Activated T-cell treated with anti-CD3 and anti-CD28 coated beads, Interleukin-2, amount 50 U/mL, for 24 hours (primary cell): ENCODE measurements at places on chromosomes 11 and 22.
A peak's percentile ranks its signal among the peaks of the same experiment; 100 is the strongest.

DNA sequence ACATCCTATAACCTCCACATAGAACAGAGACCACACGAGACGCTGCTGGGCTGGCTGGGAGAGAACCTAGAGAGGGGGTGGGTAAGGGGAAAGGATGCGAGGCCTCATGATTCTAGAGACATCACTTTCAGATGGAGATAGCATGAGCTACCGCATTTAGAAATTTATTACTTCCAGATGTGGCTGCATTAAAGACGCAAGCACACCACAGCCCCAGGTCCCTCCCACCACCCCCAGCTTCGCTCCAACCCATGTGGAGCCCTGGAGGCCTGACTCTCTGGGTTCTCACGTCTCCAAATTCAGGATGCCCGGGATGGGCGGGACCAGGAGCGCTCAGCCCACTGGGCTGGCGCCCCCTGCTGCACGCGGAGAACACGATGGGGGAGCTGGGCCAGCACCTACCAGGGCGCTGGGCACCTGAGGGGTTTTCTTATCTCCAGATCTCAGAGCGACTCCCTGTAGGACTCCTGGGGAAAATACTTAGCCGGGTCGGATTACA is 13.6 kb downstream of the MRPL21 start:
- no peak for DNase-seq

DNA sequence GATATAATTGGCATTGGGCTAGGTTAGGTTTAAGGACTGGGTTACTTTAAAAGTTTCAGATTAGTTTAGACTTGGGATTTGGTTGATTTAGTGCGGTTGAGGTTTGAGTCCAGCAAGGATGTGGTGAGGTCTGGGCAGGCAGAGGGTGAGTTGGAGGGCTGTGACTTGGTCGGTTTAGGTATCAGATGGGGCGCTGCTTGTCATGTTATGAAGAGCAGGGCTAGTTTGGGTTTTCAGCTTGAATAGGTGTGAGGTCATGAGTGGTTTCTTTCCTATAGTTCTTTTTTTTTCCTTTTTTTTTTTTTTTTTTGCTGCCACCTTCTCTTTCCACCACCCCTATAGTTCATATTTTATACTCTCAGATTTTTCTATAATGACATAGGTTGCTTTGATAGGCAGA is 4.8 kb downstream of the CLCF1 start:
- no peak for DNase-seq

GRCh38 chr22:44965171-44965570 is 44.6 kb downstream of the PHF21B start:
- DNase-seq: no peak

GRCh38 chr11:398826-399225 is 4.8 kb downstream of the PKP3 start:
- DNase-seq: no peak

DNA sequence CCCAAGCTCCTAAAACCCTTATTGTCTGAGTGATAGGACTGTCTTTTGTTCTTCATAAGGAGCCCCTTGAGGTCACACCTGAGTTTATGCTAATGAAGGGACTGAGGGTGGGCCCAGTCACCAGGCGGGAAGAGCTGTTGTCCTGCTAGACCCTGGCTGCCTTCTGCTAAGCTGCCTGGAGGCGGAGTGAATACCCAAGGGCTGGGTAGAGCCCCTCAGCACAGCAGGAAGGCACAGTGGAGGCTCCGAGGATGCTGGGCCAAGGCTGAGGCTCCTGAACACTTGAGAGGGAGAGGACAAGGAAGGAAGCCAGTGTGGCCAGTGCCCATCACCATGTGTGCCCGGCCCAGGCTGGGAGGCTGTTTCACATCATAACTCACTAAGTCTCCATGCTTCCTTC is 4.8 kb upstream of the PHF21B start:
- no peak for DNase-seq

DNA sequence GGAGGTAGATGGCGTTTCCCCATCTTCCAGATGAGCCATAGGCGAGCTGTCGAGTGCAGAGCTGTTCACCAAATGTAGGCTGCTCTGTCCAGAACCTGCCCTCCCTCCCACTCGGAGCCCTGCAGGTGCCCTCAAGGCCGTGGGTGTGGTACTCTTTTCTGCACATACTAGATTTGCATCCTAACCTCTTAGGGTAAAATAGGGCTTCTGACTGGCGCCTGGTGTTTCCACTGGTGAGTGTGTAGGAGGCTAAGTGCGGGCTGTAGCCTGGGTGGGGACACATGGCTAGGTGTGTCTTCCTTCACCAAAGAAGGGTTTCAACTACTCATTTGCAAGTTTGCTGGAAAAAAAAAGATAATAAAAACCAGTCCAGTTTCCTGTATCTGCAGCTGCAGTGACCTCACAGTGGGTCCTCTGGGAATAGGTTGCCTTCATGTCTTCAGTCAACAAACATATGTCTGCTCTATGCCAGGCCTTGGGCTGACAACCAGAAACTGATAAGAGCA is 8.5 kb downstream of the BIK start:
- no peak for DNase-seq

DNA sequence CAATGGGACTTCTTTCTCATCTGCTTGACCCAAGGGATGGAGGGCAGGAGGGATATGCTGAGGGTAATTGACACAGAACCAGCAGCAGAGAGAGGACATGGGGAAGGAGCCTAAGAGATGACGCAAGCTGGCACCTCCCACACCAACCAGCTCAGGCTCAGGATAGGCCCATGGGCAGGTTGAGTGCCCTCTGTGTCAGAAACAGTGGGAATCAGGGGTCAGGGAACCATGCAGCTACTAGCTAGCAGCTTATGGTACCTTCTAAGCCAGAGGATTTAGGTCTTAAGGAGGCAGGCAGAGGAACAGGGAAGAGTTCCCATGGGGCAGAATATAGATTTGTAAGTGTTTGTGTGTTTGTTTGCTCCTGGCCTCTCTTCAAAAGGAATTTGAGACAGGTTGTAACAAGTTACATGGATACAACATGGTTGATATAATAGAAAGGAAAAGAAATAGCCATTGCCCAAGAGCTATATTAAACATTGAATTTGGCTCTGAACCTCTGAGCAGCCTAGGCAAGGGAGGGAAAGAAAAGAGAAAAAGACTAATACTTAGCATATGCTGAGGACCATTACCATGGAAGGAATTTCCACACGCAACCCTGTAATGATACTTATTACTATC is 39.9 kb upstream of the NAV2 start:
- DNase-seq: no peak

- DNase-seq: no peak
These were observed 1.8 kb upstream of the AP2A2 start for GRCh38 chr11:923691-924405.

DNA sequence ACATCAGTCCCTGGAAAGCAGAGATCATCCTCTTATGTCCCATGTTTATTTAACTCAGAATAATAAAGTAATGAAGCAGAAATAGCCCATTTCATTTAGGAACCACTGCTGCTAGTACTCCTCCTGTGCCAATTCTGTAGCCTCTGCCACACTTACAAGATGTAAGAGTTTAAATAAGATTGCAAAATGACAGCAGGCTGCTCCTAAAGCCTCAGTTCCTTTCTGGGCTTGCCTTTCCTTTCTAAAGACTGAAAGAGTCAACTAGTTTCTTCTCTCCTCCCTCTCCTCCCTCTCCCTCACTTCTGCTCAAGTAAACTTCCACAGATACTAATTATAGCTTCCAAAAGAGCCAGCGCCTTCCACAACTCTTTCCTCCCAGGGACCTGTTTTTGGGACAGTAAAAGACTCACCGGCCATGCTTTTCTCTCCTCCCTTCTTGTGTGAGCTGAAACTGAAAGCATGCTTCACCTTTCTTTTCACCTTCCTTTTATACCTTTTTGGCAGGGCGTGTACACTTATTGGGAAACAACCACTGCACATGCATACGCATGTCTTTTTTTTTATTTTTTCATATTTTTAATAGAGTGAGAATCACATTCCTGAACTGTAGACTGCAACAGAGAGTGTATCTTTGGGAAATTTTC is 26.1 kb upstream of the CARD16 start:
- no peak for DNase-seq

- DNase-seq: peak; percentile 72
These were observed 111.2 kb upstream of the THY1 start for GRCh38 chr11:119533921-119534736.

DNA sequence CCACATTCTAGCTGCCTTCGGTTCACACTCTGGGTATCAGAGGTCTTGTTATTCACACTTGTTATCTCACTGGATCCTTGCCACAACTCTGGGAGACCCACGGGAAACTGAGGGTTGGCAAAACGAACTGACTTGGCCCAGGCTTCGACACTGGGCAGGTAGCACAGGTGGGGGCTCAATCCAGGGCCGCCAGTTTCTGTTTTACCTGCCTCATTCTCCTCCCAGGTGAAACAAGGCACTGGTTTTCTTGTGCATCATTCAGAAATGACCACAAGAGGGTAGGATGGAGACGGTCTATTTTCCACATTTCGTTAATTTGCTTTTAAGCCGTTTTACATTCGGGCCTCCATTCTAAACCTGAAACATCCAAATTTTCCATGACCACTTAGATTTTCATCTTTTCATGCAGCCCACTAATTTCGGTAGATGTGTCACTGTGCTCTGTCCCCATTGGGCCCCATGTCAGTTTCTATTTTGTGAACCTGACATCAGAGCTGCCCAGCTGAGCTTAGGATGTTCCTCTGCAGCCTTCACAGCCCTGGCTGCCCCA is 108.1 kb downstream of the KIAA1671 start:
- DNase-seq: peak; percentile 69
